Activated CD8-positive, alpha-beta memory T cell treated with anti-CD3 and anti-CD28 coated beads for 1 hour (primary cell): ENCODE measurements at places on chromosomes 7 and 10.

- DNase-seq: no peak
These were observed 16.2 kb downstream of the PKD1L1 start for GRCh38 chr7:47932016-47932415.

GRCh38 chr10:92575961-92576360 is 2.1 kb upstream of the IDE start:
- no peak for DNase-seq

- DNase-seq: no peak
These were observed 52.8 kb upstream of the FIGNL1 start for GRCh38 chr7:50502947-50503346.

- DNase-seq: no peak
These were observed 318.0 kb upstream of the POT1 start for GRCh38 chr7:125247514-125248098.

DNA sequence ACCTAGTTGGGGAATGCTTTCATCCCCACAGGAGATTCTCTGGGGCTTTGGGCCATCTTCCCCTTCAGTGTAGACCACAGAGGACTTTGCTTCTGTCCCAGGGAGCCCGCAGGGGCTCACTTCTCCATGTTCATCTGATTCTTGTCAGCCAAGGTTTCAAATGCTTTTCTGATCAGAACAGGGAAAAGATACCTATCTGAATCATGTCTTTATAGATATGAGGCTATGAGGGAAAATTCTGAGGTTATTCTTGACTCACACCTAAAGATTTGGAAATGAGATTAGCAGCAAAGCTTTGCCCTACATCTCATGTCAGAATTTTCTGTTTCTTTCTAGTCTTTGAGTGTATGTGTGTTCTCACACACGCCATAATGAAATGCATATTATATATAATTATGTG is 53.3 kb downstream of the FIGNL1 start:
- no peak for DNase-seq

GRCh38 chr10:19469521-19469920 is 346.7 kb upstream of the PLXDC2 start:
- no peak for DNase-seq

GRCh38 chr10:34319197-34319846 is 495.8 kb downstream of the PARD3 start:
- DNase-seq: no peak
